ENCODE measurements at places on chromosomes 1 and 21.

DNA sequence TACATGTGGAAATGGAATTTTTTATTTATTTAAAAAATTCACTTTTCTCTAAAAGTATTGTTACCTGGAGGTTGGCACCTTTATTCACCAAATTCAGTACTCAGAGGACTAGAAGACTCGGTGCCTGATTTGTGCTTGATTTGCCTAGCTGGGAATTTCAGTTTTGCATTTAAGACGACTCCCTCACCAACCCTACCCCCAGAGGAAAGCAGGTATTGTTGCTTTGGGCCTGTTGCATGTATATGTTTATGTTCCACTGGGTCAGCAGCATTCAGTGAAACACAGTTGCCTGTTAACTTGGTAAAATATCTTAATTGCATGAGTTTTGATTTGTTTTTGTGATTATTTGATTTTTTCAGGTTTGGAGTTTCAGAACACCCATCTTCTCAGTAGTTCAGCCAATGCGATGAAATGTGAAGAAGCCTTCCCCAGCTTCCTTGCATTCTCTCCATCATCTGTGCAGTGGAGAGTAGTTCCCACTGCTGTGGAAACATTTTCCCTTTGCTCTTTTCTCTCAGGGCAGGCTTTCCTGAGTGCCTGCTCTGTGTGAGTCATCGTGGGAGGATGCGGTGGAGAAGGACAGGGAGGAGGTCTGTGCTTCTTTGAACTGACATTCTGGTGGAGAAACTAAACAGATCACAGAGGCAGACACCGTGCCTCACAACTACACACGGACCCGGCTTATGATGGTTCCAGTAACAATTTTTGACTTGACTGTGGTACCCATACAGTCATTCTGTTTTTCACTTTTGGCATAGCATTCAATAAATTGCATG is 6.4 kb downstream of the ADARB1 start:
- no peak for DNase-seq

DNA sequence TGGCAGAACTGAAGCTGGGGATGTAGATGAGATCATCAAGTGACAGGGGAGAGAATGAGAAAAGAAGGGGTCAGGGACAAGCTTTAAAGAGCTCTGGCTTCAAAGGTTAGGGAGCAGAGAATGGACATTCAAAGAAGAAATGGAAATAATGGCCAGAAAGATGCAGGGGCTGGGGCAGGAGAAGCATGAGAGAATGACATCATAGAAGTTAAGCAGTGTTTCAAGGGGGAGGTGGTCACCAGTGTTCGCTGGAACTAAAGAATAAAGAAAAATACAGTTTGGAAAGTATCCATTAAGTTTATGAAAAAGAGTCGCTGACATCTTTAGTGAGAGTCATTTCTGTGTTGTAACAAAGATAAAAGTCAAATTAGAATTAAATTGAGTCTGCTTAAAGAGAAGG is 44.3 kb downstream of the TARBP1 start:
- DNase-seq = no peak

DNA sequence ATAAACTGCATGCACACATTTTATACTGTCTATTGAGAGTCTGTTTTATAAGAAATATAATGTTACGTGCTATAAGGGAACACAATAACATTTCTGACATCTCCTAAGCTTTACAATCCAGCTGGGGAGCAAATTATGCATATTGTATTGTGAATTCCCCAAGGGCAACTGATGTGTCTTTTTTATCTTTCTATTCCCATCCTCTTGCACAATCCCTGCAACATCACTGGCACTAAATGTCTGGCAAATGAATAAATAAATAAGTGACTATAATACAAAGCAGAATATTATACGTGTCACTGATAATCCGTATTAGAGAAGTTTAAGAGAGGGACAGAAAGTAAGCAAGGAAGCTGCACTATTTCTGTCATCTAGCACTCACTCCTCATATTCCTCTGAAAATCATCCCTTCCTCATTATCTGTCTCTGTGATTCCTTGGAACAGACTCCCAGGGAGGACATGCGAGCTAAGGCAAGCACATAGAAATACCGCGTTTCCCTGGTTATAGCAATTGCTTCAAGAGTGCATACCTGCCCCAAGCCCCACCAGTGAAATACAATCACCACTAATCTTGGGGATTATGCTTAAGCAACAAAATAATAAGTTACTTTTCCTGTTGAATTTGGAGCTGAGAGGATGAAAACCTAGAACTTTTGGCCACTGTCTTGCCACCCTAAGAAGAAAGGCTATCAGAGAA is 205.4 kb downstream of the SMYD3 start:
- no peak for DNase-seq

GRCh38 chr1:184051138-184051484 is 419 bp upstream of the TSEN15 start:
- no peak for DNase-seq

DNA sequence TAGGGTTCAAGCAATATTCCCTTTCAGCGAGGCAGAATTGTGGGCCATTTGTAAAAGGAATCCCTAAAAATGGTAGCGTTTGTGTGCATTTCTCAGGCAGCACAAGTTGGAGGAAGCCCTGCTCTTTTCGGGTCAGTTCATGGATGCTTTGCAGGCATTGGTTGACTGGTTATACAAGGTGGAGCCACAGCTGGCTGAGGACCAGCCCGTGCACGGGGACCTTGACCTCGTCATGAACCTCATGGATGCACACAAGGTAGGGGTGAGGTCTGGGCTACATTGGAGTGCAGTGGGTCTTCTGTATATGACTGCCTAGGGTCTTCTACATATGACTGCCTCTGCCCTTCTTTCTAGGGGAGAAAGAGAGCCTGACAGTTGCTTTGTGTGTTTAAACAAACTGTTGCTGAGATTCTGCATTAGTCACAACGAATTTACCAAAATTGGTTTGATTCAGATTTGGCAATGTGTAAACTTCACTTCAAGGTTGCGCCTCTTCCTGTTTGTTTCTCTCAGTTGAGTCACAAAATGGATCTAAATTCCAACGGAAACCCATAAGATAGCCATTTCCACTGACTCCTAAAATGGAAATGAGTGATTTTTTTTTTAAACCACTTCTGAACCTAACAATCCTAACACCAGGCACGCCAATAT is 40.4 kb upstream of the BMP8A start:
- no peak for DNase-seq

- no peak for DNase-seq
These were observed 6.9 kb upstream of the PPM1J start for GRCh38 chr1:112721966-112722524.

DNA sequence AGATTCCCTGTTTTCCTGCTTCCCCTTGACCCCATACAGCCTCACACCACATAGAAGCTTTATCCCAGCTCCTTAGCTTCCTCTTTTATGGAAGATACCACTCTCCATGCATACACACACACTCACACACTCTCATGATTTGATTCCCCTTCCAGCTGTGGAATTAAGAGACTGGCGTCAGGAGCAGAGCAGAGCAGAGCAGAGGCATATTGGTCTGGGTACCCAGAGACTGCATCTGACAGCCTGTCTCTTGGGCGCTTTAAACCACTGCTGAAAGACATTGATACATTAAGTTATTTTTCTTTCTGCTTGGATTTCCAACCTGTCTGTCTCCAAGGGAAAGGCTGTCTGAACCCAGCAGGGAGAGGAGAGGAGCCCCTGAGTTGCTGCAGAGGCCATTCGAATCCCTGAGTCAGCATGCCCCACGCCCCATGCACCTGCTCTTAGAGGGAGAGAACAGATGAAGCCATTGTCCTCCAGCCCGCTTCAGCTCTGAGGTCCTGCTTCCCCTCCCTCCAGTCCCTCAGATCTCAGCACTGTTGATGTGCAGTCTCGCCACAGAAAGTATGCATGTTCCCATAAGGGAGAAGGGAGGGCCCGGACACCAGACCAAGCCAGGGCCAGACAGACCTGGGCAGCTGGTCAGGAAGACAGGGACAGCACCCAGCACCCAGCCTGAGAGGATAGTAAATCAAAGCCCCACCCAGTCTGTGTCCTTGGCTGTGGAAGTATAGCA is 66.7 kb upstream of the GJB5 start:
- no peak for DNase-seq

DNA sequence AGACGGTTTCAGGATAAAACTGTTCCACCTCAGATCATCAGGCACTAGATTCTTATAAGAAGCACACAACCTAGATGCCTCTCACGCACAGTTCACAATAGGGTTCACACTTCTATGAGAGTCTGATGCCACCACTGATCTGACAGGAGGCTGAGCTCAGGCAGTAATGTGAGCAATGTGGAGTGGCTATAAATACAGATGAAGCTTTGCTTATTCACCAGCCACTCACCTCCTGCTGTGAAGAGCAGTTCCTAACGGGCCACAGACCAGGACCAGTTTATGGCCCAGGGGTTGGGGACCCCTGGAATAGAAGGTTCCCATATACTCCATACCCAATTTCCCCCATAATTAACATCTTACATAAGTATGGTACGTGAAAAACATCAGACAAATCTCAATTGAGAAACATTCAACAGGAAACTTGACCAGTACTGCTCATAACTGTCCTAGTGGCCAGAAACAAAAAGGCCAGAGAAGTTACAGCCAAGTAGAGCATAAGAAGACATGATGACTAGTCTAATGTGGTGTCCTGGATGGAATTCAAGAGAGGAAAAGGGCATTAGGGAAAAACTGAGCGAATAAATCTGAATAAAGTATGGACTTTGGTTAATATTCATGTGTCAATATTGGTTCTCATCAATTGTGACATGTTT is 24.7 kb upstream of the IGSF5 start:
- no peak for DNase-seq

DNA sequence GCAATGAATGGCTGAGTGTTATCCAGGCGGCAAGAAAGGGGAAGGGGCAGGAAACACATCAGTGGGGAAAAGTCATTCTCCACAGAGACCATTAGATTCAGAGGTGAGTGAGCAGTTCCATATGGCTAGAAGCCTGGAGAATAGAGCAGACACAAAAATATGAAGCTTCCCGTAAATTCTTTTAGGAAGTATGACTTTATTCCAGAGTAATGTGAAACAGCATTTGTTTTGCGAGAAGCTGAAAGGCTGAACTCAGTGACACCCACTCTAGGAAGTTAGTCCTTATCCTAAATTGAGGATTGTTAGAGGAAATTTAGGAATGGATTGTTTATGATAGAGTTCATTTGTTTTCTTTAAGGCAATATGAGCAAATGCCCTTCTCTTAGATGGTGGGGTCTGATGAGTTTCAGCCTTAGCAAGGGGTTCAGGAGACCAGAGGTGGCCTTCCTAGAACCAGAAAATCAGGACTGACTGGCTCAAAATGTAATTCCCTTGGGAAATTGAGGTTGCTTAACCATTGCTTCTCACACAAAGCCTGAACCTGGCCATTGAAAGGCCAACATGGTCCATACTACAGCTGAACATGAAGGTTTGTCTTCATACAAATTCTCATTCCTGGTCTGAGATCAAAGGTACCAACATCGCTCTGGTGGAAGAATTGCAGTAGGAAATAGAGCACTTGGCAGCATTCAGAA is 167.5 kb downstream of the TPR start:
- no peak for DNase-seq

- DNase-seq = no peak
These were observed 60.0 kb upstream of the ROR1 start for GRCh38 chr1:63713627-63714481.

GRCh38 chr1:8510041-8510823 is 192.3 kb downstream of the SLC45A1 start:
- DNase-seq = no peak

- no peak for DNase-seq
These were observed 97.6 kb downstream of the CC2D1B start for GRCh38 chr1:52268372-52268771.

DNA sequence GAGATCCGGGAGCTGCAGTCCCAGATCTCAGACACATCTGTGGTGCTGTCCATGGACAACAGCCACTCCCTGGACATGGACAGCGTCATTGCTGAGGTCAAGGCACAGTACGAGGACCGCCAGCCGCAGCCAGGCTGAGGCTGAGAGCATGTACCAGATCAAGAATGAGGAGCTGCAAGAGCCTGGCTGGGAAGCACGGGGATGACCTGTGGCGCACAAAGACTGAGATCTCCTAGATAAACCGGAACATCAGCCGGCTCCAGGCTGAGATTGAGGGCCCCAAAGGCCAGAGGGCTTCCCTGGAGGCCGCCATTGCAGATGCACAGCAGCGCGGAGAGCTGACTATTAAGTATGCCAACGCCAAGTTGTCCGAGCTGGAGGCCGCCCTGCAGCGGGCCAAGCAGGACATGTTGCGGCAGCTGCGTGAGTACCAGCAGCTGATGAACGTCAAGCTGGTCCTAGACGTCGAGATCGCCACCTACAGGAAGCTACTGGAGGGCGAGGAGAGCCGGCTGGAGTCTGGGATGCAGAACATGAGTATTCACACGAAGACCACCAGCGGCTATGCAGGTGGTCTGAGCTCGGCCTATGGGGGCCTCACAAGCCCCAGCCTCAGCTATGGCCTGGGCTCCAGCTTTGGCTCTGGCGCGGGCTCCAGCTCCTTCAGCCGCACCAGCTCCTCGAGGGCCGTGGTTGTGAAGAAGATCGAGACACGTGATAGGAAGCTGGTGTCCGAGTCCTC is 25.5 kb downstream of the ETV3L start:
- no peak for DNase-seq

- DNase-seq = no peak
These were observed 358.3 kb downstream of the KIF26B start for GRCh38 chr1:245512980-245513578.

DNA sequence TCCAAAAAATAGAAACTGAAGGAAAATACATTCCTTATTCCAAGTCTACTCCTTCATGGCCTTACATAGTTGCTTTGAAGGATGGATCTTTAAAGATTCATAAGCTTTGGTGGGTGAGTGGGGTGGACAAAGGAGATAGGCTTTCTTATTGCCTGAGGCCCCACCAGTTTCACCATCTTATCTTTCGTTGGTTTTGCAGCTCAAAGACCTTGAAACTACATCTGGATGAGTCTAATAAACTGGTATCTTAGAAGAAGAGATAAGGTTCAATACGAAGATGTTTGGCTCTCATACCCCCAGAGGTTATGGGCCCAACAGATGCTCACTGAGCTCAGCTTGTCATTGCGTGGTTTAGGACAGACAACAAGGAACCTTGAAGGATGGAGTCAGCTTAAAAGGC is 201.5 kb downstream of the HS2ST1 start:
- no peak for DNase-seq

GRCh38 chr1:48978413-48978812 is 201.7 kb upstream of the BEND5 start:
- no peak for DNase-seq

- no peak for DNase-seq
These were observed 6.3 kb downstream of the UBE2G2 start for GRCh38 chr21:44795342-44795741.

- DNase-seq = no peak
These were observed 55.9 kb downstream of the NENF start for GRCh38 chr1:212488436-212489283.

DNA sequence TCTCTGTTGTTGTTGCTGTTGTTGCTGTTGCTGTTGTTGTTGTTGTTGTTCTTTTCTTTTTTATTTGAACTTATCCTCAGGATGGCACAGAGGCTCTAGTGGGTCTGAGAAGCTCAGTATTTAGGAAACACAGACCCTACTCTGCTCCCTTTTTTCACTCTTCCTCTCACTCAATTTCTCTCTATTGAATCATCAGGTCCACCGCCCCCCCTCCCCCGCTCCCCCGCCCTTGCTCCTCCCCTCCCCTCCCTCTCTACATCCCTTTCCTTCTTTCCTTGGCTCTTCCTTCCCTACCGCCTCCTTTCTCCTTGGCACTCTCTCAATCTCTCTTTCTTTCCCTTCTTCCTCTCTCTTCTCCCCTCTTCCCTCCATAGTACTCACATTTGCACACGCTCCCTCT is 218.5 kb upstream of the ZC3H12A start:
- no peak for DNase-seq
